Colonic mucosa (tissue), 4 donors: ENCODE measurements at places on chromosomes 1 and 21. TPM values are rescaled to one million over a fixed set of nuclear protein-coding genes. Genes with fewer than 3 reads are reported as not detected.

- DNase-seq: no peak
Observed at GRCh38 chr21:16028941-16029464, 299.2 kb downstream of the USP25 start.

GRCh38 chr1:116832308-116832931, 77.3 kb upstream of the PTGFRN start:
- no peak for DNase-seq

DNA sequence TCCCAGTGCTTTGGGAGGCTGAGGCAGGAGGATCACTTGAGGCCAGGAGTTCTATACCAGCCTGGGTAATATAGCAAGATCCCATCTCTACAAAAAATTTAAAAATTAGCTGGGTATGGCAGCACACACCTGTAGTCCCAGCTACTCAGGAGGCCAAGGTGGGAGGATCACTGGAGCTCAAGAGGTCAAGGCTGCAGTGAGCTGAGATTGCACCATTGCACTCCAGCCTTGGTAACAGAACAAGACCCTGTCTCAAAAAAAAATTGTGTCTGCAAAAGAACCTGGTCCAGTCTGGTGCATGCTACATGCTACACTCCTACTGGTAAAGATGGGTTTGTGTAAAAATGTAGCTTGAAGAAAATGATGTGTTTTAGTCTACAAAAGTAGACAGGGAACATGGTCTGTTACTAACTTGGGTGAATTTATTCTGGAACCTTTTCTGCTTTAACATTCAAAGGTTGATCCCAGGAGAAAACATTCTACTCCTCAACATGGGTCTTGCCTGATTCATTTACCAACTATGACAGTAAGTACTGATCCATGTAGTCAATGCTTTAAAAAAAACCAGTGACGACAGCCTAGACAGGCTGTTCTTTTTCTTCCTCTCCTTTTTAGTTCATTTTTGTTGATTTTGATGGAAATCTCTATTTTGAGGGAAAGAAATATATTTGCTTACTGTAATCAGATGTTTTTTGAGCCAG, 32.7 kb upstream of the ENAH start:
- DNase-seq: no peak

DNA sequence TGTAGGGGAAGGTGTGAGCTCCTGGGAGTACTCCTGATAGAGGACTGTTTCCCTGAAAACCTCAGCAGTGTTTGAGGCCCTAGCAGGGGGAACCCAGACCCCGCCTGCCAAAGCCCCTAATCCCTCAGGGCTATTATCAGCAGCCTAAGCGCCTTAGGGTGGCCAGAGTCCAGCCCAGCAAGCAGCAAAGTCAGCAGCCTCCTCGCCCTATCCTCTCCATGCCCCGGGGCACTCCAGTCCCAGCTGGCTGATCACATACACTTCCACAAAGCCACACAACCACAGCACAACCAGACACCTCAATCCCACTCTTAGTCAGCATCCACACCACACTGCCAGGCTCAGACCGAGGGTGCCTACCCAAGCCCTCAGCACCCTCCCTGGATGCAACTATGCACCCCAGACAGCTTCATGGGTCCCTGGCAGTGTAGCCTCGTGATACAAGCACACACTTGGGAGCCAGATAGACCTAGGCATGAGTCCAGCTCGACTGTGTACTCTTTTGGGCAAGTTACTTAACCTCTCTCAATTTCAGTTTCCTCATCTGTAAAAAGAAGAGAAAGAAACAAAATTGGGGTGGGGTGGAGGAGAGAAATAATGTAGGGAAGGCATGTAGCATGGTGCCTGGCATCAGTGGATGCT, 7.1 kb downstream of the IGSF9 start:
- DNase-seq: no peak

- no peak for DNase-seq
Observed at GRCh38 chr1:179583771-179584320, 7.8 kb upstream of the TDRD5 start.

DNA sequence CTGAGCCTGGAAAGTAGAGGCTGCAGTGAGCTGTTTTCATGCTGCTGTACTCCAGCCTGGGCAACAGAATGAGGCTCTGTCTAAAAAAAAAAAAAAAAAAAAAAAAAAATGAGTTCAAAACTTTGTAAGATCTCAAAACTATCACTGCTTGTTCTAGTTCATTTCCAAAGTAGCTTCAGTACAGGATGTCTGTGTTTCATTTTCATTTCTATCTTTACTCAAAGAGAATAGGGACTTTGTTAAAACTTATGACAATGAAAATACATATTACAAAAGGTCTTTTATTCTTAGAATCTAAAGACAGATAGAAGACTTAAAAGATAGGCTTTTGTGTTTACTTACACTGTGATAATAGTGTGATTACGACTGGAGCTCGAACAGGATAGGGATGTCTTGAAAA, 709.7 kb downstream of the ADGRL2 start:
- no peak for DNase-seq

GRCh38 chr1:206575894-206576737, 36.1 kb downstream of the EIF2D start:
- DNase-seq: no peak

- DNase-seq: no peak
Observed at GRCh38 chr1:71509051-71509595, 428.3 kb upstream of the ZRANB2 start.

DNA sequence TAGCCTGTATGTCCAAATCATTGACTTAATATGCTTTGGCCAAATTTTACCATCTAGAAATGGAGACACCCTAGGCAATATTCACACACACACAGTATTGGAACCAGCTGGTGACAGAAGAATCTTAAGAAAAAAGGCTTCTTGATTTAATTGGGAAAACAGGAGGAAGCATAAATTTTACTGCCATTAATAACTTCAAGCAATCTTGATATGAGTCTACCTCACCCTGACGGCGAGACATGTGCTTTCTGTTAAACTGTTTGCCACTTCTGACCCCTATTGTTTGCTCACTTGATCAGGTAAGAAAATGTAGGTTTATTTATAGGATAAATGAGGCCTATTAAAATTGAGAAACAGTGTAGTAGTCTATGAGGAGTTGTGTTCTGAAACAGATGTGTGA, 73.2 kb downstream of the KIFAP3 start:
- no peak for DNase-seq

- DNase-seq: peak; percentile 78
Observed at GRCh38 chr1:229258031-229258756, 12.7 kb upstream of the RAB4A start.

- DNase-seq: no peak
Observed at GRCh38 chr21:40839521-40839920, 7.4 kb downstream of the DSCAM start.

DNA sequence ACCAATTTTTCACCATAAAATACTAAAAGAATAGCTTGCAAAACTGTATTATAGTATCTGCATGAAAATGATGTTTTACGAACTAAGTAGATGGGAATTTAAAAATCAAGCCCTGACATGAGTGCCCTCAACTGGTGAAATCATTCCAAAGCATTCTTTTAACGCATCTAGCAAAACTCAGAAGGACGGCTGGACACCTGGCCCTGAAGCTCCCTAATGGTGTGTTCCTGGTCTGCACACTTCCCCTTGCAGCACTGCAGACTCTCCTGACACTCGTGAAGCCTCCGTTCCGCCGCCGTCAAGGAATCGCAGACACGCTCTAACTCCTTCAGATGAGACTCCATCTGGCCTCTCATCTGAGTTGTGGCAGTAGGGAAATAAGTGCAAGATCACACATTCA, 39.9 kb downstream of the ODF2L start:
- no peak for DNase-seq

GRCh38 chr1:96072021-96072420, 649.6 kb upstream of the PTBP2 start:
- DNase-seq: no peak

- DNase-seq: no peak
Observed at GRCh38 chr1:166184897-166185296, 18.1 kb upstream of the FAM78B start.

DNA sequence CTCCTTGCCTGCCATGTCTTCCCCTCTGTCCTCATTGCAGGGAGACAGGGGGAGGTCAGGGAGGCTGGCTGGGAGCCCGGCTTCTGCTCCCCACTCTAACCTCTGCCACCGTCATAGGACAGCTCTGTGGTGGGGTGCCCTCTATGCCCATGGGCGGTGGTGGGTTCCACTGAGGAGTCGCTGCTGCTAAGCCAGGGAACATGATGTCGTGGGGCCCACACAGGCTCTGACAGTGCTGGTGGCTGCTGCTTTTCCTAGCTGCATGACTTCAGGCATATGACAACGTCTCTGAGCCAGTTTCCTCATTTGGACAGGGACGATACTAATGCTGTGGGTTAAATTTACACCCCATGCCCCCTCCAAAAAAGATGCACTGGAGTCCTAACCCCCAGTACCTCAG, 14.7 kb downstream of the KCNA10 start:
- DNase-seq: no peak

DNA sequence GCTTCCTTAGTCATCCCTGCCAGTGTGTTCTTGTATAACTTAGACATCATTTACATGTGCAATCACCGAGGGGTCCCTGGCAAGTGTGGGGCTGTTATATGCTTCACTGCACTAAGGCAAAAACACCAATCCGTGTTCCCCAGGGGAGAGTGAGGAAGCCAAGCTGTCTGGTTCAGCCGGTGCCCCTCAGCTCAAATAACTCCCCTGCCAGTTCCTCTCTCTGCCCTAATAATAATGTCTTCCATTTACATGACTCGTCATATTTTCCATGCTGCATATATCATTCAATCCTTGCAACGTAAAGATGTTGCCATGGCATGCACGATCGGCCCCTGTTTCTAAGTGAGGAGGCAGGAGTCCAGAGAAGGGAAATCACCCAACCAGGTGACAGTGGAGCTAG, 24.4 kb upstream of the NDC1 start:
- DNase-seq: no peak

DNA sequence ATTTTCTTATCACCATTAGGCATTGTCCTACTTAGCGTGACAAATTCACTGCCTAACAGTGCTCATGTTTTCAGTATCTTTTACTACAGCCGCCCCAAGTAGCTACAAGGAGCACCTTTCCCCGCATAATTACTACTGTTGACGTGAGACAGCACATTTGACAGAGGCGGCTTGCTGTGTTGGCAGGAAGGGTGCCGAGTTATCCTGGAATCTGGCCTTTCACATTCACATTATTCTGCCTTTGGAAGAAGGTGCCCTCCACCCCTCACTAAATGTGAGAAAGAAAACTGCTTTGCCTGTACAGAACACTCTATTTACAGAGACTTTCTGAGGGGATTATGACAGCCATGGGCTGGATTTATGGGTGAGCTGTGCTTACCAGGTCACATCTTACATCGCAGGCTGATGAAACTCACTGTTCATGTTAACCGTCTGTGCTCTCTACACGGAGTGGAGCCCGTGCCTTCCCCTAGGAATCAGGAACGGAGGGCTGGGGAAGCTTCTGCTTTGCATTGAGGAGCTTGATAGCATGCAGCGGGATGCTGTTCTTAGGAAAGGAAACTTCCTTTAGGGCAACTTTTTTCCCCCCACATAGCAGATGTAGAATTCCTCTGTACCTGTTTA, 148.0 kb upstream of the ZRANB2 start:
- no peak for DNase-seq

- DNase-seq: no peak
Observed at GRCh38 chr1:206699000-206699586, 14.4 kb downstream of the MAPKAPK2 start.

DNA sequence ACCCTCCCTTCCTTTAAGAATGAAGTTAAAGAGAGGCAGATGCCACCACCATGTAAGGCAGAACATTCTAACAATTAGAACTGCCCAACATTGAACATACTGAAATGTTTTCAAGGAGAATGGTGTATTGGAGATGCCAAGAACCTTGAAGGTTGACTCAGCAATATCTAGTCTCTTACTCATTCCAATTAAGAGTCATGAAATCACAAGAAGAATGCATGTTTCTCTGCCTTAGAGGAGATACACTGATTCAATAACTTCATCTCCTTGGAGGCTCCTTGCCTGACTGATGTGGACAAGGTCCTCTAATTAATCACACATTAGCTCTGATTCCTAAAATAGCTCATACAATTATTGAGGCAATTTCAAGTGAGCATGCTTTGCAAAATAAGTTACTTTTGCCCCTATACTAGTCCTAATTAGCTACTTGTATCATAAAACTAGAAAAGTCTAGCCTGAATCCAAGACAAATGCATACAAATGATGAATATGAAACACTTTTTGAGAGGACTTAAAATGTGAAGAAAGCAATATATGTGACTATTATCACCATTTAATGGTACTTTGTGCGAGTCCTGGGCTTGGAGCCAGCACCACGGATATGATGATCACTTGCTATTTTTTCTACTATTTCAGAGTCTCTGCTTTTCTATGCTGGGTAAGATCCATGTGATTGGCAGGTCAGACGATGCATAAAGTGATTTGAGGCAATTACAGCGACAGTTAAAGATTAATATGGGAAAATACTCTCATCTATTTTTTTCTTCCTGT, 114.5 kb downstream of the DSCAM start:
- no peak for DNase-seq

GRCh38 chr21:31335957-31336738, 7.9 kb downstream of the TIAM1 start:
- DNase-seq: no peak

DNA sequence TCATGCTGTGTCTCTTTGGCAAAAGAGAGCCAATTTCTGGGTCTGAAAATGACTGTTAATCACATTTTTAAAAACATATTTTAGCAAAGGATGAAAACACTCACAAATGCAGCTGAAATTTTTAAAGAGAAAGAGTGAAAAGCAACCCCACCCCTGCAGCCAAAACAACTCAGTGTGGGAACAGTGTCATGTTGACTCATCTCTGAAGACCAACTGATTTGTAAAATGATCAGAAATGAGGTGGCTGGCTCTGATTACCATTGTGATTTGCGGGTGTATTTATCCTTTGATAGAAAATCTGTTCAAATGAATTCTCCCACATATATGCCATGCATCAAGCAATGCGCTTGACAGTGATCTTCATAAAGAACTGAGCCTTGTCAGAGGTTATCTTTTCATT, 287.0 kb upstream of the ESRRG start:
- no peak for DNase-seq

DNA sequence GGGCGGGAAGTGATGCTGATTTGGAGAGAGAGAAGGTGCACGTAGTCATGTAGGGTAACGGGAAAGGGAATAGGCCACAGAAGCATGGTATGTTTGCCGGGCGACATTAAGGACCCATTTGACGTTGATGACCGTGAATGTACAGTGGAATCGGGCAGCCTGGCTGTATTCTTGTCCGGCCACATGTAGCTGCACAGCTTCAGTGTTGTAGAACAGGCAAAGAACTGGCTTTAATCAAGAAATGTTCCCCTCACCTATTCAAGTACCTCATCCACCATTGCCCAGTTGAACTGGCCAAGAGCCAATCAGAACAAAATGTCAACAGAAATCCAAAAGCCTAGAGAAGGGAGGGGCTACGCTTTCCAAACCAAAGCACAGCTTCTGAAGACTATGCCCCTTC, 104.8 kb downstream of the DHRS3 start:
- no peak for DNase-seq

PAQR7 gene
- 2.5 TPM for total RNA-seq

TRIM67 gene
- not detected for total RNA-seq

ILF2 gene
- total RNA-seq: 171 TPM

NGF gene
- total RNA-seq: 0.64 TPM

NPPB gene
- total RNA-seq: not detected

RNASEL gene
- 19.5 TPM for total RNA-seq

CD1E gene
- not detected for total RNA-seq

WNT3A gene
- total RNA-seq: not detected

MFSD2A gene
- total RNA-seq: 27.2 TPM

TLCD4 gene
- total RNA-seq: 28.3 TPM

ADGRL2 gene
- 7.4 TPM for total RNA-seq

SIPA1L2 gene
- total RNA-seq: 64.4 TPM

PTGER3 gene
- total RNA-seq: 1.2 TPM

CYP4X1 gene
- total RNA-seq: 0.57 TPM
